ENCODE measurements at places on chromosomes 12 and 14.

DNA sequence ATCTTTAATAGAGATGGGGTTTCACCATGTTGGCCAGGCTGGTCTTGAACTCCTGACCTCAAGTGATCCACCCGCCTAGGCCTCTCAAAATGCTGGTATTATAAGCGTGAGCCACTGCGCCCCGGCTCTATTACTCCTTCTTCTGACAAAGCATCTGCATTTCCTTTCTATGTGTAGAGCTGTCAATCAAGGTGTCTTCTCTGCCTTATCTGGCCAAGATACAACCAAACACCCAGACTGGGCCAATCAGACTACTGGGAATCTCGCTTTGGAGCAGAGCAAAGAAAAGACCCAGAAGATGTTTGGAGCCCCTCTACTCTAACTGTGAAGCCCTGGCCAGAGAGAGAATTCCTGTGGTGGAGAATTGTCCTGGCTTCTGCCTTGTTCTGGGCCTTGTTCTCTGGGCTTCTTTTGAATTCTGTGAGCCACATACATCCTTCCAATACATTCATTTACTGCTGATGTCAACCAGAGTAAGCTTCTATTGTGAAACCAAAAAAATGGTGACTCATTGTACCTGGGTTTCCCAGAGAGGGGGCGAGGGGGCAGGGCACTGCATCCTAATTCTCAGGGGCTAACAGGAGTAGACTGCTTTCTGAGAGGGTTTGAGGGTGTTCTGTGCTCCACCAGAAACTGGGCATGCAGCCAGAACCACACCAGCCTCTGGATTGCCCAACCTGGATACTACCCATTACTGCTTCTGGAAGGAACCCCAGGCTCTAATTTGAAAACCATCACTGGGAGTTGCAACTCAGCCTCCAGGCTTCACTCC lies 18.8 kb upstream of the FLVCR2 start:
- peak; percentile 50 for DNase-seq

GRCh38 chr14:66022526-66022925 lies 463.6 kb upstream of the CCDC196 start:
- no peak for DNase-seq

DNA sequence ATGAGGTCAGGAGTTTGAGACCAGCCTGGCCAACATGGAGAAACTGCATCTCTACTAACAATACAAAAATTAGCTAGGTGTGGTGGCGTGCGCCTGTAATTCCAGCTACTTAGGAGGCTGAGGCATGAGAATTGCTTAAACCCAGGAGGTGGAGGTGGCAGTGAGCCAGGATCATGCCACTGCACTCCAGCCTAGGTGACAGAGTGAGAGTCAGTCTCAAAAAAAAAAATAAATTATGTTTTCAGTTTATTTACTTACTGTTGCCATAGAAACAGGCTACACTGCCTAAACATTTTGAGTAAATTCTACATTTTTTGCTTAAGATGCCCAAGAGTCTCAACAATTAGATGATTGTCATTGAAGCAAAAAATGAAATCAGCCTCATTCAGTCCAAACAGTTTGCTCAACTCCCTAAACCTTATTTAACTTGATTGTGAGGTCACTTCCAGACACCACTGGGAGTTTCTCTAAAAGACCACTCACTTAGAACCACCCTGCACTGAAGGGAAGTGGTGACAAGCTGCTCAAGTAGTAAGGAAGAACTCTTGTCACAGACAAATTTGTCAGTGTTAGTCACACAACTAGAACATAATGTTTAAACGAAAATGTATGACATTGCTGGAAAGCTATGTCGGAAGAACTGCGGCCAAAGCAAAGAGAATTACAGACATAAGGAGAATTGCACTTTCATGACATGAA lies 9.8 kb upstream of the GNPNAT1 start:
- DNase-seq: no peak

- no peak for DNase-seq
Measured at GRCh38 chr12:109863847-109864712, 16.3 kb downstream of the GLTP start.

- no peak for DNase-seq
Measured at GRCh38 chr14:101917413-101918017, 46.9 kb upstream of the DYNC1H1 start.

All from GM10248 (cell line).